Muscle of arm (tissue), 14 donors: ENCODE measurements at places on chromosomes 2 and 18. TPM values are rescaled to one million over a fixed set of nuclear protein-coding genes. Genes with fewer than 3 reads are reported as not detected.

GRCh38 chr2:232530626-232531260 is 4.8 kb downstream of the CHRND start:
- DNase-seq: no peak

DNA sequence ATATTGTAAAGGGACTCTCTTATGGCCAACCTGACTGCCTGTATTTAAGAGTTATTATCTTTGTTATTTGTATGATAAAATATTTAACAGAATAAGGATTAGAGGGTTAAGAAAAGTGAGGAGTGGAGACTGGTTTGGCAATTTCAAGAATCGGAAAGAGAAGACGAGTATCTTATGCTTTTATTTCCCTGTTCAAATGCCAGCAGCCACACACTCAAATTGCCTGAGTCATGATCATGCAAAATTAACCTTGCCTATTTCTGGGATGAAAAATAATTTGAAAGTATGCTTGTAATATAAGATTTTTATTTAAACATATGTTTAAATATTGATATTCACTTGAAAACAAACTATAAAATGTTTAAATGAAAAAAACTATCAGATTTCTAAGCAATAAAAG is 188.6 kb downstream of the CD226 start:
- no peak for DNase-seq

CD226 gene
- 0.50 TPM for polyA plus RNA-seq

- no peak for DNase-seq
Measured at GRCh38 chr2:77629539-77629938, 107.4 kb upstream of the LRRTM4 start.

METTL8 gene
- polyA plus RNA-seq: 21.1 TPM

DNA sequence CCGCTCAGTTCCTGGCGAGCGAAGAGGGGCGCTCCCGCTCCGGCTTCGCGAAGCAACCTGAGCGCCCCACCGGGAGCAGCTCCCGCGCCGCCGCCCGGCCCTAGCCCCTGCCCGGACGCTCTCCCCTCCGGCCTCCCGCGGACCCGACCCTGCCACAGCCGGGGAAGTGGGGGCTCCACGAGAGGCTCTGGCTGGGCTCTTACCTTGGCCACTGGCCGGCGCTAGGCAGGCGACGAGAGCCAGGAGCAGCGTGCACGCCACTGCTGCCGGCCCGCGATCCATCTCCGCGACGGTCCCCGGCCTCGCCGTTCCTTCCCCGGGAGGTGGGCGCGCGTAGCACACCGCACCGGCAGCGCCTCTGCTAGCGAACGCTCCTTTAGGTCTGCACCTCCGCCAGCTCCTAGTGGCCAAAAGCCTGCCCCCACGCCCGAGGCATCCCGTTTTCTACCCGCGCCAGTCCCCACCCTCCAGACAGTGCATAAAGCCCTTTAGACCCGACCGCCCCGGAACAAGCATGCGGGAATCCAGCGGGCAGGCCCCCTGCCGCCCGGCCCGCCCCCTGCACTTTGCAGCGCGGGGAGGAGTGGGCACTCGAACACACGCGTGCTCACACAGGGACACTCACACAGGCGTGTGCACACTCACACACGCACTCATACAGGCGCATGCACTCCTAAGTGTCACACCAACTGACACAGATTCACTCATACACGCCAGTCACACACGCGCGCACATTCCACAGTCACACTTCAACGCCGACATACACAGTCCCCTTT is at the start of gene LRP2:
Gene LRP2 (minus strand): TSS at position 417 of the 776 bp plus-strand sequence. CDS start 135 bp downstream, at position 282.
- no peak for DNase-seq

- DNase-seq: no peak
Measured at GRCh38 chr2:153287109-153287801, 191.3 kb downstream of the RPRM start.

DNA sequence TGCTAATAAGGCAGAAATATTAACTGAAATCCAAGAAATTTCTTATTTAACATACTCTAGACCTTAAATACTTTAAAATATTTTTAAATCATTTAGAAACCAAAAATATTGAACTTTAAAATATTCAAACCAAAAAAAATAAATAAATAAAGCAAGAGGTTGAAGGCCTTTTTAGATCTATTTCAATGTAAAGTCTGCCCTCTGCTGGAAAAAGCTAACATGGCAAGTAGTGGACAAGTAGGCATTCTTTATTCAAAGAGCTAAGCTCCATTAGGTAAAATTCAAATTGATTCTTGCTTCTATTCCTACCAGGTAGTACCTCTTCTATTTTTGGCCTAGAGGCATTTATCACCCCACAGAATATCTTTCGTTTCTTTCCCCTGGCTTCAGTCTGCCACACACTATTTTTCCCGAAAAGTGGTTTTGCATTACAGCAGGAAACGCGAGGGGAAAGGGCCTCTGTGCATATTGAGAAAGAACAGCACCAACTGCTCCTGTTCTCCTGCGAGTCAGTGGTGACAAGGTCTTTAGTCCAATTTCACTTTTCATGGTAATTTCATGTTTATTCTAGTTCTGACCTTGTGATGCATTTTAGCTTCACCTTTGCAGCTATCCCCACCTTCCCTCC is 20.4 kb downstream of the IFIH1 start:
- peak; percentile 88 for DNase-seq

DSC3 gene
- polyA plus RNA-seq: 1.2 TPM

GRCh38 chr18:46542545-46542944 is 114.5 kb downstream of the LOXHD1 start:
- no peak for DNase-seq

GRCh38 chr2:191970867-191971266 is 124.0 kb upstream of the CAVIN2 start:
- no peak for DNase-seq

DNA sequence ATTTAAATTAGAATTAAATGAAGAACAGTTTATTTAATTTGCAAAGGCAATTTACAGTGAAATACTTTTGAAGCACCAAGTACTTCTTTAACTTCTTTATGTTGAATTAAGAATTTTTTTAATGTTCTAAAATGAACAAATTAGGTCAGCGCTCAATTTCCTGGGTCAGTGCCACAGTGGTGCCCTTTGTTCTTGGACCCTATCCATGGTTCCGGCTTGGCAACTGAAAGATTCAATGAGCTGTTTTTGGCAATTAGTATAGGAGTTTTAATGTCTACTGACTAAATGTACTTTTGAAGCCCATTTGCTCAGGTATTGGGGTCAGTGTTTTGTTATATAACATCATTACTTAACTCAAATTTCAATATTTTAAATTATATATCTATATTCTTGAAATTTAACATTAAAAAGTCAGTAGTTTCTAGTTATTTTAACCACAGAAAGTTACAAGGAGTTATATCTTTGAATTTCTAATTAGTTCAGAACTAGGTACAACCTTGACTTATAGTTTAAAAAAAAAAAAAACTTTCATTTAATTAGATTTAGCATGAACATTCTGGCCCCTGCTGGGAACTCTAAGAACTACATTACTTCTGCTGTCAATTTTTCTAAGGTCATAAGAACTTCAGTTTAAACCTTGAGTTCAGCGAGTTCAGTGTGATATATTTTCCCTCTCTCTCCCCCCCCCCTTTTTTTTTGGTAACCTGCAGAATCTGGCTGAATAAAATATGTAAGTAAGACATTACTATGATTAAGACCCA is 7.6 kb upstream of the MSTN start:
- peak; percentile 53 for DNase-seq

ANKRD39 gene
- 7.3 TPM for polyA plus RNA-seq

DNA sequence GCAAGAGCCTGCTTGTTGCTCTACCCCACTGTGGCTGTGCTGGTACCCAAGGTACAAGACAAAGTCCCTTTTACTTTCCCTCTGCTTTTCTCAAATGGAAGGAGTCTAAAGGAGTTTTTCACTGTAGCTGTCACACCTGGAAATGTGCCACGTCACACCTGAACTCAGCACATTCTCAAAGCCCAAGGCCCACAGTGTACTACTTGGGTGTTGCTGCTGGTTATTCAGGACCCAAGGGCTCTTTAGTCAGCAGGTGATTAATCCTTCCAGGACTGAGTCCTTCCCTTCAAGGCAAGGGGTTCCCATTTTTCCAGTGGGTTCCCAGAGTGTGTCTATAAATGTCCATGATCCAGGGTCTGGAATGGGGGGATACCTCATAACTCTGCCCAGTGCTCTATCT is 63.2 kb upstream of the STK39 start:
- no peak for DNase-seq

- DNase-seq: no peak
Measured at GRCh38 chr18:31576670-31577069, 15.0 kb upstream of the TTR start.

GKN1 gene
- not detected for polyA plus RNA-seq

GRCh38 chr18:57475408-57475807 is 40.2 kb downstream of the ONECUT2 start:
- DNase-seq: no peak

DNA sequence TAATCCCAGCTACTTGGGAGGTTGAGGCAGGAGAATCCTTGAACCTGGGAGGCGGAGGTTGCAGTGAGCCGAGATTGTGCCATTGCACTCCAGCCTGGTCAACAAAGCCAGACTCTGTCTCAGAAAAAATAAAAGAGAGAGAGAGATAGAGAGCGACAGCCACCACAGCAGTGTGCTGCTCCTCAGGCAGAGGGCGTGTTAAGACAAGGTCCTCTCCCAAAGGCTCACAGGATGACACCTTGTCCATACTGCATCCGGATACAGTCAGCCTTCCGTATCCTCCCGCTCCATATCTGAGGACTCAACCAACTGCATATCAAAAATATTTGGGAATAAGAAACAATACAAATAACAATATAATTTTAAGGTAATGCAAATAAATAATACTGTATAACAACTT is 20.1 kb downstream of the ARL4C start:
- no peak for DNase-seq

DNA sequence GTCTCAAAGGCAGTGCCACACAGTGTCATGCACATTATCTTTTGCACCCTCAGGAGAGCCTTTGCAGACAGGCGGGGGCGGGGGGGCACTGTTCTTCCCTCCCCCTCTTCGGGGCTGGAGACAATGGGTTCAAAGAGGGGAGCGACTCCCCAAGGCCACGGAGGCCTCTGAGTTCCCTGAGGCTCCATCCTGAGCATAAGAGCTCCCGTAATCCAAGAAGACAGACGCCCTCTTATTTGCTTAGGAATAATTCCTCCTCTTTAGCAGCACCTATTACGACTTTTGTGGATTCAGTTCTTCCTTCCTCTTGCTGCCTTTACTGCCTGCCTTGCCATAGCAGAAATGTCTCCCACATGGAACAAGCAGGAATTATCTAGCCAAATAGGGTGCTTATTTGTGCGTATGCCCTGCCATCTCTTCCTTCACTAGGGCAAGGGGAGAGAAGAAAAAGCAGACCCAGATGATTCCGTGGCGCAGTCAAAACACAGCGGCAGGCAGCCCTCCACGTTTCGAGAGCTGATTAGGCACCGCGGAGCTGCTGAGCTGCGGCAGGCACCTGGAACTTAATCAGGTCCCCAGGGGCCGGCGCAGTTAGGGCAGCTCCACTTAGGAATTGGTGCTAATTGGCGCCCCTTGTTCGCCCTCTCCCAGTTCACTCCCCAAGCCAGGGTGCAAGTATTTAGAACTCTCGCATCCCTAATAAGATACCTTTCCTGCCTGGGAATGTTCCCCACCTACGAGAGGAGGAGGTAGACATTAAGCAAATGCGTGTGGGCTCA is 233.4 kb upstream of the MYT1L start:
- no peak for DNase-seq
